ENCODE measurements at places on chromosomes 3 and 15. TPM values are rescaled to one million over a fixed set of nuclear protein-coding genes. Genes with fewer than 3 reads are reported as not detected.

ILDR1 gene
- 3.7 TPM for total RNA-seq

RASL12 gene
- 0.92 TPM for total RNA-seq

USP19 gene
- total RNA-seq, result 55.2 TPM

ALDH1A2 gene
- total RNA-seq, result 29.7 TPM

TGM4 gene
- total RNA-seq, result not detected

PCOLCE2 gene
- total RNA-seq, result 3.4 TPM

GRCh38 chr3:23099677-23100076 is 103.5 kb upstream of the UBE2E2 start:
- DNase-seq, result no peak

DNA sequence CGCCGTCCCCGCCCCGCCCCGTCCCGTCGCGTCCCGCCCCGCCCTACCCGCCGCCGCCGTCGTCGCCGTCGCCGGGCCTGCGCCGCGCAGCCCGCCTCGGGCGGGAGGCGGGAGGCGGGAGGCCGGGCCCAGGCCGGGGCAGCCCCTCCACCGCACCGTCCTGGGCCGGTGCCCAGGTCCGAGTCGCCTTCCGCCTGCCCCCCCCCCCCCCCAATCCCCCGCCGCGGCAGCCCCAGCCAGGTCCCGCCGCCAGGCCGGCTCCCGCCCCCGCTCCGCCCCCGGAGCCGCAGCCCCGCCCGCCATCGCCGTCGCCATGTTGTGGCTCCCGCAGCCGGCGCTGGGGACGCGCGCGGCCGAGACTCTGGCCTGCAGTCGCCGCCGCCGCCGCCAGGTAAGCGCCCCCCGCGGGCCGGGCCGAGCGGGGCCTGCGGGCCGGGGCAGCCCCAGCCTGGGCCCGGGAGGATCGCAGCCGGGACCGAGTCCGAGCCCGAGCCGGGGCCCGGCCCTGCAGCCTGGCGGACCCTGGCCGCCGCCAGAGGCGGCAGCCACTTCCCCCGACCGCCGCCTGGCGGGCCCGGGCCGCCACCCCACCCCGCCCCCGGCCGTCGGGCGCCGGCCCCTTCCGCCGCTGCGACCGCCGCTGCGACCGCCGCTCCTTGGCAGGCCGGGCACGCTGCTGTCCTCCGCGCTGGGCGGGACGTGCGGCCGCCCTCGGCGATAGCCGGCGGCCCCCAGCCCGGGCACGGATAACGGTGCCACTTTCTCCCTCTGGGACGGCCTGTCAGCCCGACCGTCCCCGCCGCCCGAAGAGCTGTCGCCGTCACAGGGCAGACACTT is at the start of gene ZNF592:
TSS of gene ZNF592 (plus strand) at position 319 of the 837 bp plus-strand sequence. CDS start 34,084 bp downstream, outside the sequence.
- no peak for DNase-seq

- no peak for DNase-seq
These were observed 4.4 kb downstream of the HMG20A start for GRCh38 chr15:77425104-77425503.

- no peak for DNase-seq
These were observed 683.0 kb downstream of the TBL1XR1 start for GRCh38 chr3:176514297-176514696.

DNA sequence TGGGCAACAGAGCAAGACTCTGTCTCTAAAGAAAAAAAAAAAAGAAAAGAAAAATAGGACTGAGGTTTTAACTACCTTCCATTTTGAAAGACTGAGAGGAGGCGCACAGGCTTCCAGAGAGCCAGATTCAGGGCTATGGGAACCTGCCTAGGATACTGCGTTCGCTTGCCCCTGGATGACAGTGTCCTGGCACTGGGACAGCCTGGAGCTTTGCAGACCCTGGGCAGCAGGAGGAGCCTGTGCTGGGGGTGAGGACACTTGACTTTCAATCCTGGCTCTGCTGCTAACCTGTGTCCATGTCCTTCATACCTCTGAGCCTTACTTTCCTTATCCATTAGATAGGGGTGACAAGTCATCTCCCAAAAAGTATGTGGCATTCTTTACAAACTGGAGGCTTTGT is 31.2 kb downstream of the CD276 start:
- DNase-seq, result no peak

DNA sequence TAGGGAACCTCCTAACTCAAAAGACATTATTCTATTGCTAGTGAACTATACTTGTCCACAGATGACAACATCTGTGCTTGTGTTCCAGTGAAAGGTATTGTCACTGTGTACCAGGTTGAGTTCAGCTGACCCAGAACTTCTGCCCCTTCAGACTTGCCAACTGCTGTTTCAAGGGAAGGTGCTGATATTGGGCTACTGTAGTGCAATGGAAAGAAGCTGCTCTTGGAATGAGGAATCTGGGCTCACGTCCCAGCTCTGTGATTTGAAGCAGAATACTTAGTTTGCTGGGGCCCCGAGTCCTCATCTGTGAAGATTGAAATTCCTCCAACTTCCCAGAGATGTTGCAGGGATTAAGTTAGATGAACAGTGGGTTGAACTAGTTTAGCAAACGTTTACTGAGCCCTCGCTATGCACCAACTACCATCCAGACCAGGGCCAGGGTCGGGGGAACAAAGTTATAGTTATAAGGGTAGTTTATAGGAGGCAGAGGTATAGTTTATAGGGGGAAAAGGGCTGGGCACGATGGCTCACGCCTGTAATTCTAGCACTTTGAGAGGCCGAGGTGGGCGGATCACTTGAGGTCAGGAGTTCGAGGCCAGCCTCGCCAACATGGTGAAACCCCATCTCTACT is 15.9 kb upstream of the UMPS start:
- no peak for DNase-seq

- DNase-seq, result no peak
These were observed 539.7 kb upstream of the IL12A start for GRCh38 chr3:159448902-159449301.

DNA sequence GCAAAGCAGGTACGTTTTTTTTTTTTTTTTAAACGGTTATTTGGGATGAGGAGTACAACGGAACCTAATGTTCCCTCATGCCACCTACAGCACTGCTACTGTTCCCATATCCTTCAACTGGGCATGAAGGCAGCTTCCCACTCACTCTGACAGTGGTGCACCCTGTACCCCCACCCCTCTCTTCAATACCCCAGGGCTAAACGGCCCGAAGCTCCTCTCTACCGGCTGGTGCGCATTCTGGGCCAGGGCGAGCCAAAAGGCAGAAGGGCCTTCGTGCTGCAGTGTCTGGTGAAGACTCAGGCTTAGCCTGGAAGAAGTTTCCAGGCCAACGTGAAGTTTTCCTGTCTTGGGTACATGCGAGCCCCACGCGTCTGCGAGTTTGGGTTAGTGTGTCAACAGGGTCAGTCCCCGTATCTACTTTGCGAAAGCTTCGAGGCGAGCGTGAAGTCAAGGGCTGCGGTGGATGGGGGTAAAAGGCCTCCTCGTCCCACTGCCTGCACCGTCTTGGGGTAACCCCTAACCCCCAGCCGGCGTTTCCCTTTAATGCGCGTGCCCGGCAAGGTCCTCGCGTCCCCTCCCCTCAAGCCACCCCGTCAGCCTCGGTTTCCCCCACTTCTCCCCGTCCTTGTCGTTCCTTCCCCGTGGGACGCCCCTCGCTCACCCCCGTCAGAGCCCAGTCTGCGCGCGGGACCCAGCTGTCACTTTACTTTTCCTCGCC is 765 bp upstream of the UBE2E2 start:
- no peak for DNase-seq

GRCh38 chr15:60017538-60018520 is 13.7 kb downstream of the FOXB1 start:
- DNase-seq, result no peak

GRCh38 chr15:101198031-101198575 is 53.7 kb downstream of the CHSY1 start:
- no peak for DNase-seq

GRCh38 chr15:66872405-66872804 is 170.4 kb downstream of the SMAD6 start:
- DNase-seq, result no peak

- no peak for DNase-seq
These were observed 34.0 kb downstream of the ATP13A4 start for GRCh38 chr3:193520738-193521137.

GRCh38 chr15:42143356-42143755 is 13.1 kb downstream of the PLA2G4F start:
- no peak for DNase-seq

All from kidney epithelial cell (primary cell).